Stimulated activated CD8-positive, alpha-beta memory T cell treated with anti-CD3 and anti-CD28 coated beads, Interleukin-4, amount 100 ng/mL, for 24 hours (primary cell): ENCODE measurements at places on chromosomes 13 and 19.
A peak's percentile ranks its signal among the peaks of the same experiment; 100 is the strongest.

- no peak for DNase-seq
Observed at GRCh38 chr13:84776593-84776992, 894.3 kb upstream of the SLITRK1 start.

DNA sequence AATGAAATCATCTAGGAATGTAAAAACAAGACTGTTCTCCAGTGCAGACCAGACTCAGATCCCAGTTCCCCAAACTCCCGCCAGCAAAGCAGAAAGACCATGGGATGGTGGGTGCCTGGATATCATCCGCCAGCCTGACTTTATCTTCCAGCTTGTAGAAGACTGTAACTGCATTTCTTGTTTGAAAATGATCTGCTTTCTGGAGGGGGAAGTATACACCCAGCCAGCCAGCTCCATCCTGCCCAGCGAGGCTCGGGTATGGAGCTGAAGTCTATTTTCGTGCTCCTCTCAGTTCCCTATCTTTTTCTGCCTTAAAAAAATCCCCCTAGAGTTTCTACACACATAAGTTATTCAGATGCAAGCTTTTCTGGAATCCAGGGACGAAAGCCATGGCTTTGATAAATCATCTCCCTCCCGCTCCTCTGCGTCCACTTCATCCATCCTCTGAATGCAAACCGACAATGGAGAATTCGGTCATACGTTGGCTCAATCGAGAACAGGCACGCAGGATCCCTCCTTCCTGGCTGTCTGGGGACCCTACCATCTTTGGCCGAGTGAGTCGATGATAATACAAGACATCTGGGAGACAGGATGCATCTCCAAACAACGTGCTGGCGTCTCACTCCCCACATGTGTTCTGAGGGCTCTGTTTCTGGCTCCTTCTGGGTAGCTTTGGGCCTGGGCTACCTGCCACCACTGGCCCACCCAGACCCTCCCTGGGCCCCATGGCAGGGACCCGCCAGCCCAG lies 31.2 kb downstream of the CEBPG start:
- no peak for DNase-seq

- no peak for DNase-seq
Observed at GRCh38 chr13:110273254-110273653, 33.7 kb downstream of the COL4A1 start.

GRCh38 chr13:111339366-111340143 lies 19.1 kb downstream of the TEX29 start:
- no peak for DNase-seq

DNA sequence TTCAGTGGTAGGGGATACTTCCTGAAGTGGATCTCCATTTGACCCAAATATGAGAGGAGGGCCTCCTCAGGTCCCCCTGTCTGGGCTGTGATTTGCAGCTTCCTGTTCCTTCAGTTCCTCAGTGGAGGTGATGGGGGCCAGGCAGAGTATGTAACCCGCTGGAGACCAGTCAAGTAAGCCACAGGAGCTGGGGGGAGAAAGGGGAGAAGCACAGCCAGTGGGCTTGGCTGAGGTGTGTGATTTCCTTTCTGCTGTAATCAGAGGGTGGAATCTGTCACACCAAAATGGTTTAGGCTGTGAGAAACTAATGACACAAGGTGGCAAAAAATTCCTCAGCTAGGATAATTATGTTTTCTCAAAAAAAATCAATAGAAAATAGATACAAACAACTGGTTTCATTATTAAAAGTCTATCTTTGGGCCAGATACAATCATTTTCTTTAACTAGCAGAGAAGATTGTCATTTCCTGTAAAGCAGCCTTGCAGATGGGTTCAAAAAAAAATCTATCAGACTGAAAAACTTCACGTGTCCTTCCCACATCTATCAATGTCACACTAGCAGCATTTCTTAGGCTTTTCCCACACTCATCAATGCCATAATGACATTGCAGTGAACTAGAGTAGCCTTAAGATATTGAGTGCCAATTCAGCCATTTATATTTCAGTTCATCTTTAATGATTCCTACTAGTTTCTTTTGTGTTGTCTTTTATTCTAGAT lies 1660.3 kb downstream of the EFNB2 start:
- no peak for DNase-seq

DNA sequence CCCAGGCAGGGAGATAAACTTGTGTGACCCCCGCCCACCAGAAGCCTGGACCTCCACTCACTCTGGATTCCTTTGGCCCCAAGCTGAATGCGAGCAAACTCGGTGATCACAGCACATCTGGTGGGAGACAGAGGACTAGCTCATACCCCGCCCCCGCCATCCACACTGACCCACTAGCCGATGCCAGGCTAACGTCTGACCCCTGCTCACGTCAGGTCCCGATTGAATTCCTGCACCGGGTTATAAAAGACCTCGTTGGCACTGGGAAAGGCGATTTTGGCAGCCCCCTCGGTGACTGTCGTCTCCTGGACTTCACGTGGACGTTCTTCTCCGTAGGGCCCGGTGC lies 631 bp downstream of the TRMT1 start:
- no peak for DNase-seq

DNA sequence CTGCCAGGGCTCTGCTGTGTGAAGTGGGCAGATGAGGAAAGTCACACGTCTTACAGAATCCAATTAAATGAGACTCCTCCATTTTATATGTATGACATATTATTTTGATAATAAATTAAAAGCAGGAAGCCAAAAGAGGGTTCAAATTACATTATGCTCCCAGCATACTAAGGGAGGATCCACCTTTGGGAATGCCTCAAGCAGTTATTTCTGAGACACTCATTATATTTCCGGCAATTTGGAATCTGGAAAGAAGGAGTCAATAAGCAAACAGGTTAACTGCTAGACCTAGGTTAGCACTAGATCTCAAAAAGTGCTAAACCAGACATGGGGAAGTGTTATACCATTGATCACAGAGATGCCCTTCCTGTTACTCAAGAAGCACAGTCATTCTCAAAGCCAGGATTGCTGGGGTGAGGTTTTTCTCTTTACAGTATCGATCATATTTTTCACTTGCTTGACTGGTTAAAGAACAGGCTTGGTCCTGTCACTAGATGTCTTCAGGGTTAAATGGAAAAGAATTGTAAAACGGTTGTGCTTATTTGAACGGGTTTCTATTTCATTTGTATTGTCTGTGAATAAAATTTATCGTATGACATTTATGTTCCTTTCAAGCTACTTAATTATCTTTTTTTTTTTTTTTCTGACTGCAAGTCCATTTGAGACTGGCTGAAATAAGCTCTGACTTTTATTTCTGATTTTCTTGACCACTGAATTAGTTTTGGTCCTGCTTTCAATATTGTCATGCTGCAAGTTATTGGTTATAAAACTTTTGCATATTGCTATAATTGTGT lies 523.2 kb downstream of the KLF12 start:
- no peak for DNase-seq

GRCh38 chr13:20489185-20489820 lies 36.4 kb downstream of the CRYL1 start:
- DNase-seq, result no peak

- no peak for DNase-seq
Observed at GRCh38 chr13:24502533-24503378, 9.8 kb downstream of the PARP4 start.

DNA sequence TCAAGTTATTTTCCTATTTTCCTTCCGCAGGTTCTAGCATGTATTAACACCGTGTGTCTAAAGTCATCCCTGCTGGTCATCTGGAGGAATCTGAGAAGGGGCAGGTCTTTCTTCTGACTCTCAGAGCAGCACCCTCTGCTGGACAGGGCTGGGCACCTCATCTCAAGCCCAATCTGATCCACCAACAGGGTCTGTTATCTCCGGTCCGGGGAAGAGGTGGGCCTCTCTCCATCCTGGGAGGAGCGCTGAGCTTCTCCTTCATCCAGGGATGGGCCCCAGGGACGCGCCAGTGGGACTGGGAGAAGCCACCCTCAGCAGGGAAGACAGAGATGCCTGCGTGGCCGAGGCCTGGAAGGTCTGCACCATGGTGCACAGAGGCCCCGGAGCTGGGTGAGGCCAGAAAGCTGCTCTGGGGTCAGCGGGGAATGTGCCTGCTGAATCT lies 26.0 kb upstream of the ZNF331 start:
- DNase-seq, result peak; percentile 37

DNA sequence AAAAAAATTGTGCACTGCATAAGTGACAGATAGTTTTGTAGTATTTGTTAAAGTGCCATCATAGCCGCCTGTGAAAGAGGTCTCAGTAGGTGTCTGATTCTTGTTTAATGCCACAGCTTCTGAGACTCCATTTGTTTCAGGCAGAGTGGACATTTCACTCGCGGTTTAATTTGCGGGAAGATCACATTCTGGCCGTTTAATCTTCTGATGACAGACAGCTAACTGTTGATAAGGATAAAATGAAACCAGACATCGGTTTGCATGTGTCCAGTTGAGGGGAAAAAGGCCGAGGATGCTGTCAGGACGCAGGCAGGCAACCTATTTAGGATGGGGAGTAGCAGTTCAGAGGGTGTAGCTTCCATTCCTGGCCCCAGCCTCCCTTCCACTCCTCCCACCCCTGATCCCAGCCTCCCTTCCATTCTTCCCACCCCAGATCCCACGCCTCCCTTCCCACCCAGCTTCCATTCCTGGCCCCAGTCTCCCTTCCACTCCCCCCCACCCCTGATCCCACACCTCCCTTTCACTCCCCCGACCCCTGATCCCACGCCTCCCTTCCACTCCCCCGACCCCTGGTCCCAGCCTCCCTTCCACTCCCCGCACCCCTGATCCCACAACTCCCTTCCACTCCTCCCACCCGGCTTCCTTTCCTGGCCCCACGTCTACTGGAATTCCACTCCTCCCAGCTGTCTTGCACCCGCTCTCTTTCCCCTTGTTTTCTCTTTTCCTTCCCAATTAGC lies 23.8 kb downstream of the ATP11A start:
- DNase-seq, result no peak

GRCh38 chr19:6971366-6971765 lies 49.9 kb downstream of the MBD3L2B start:
- DNase-seq, result no peak

DNA sequence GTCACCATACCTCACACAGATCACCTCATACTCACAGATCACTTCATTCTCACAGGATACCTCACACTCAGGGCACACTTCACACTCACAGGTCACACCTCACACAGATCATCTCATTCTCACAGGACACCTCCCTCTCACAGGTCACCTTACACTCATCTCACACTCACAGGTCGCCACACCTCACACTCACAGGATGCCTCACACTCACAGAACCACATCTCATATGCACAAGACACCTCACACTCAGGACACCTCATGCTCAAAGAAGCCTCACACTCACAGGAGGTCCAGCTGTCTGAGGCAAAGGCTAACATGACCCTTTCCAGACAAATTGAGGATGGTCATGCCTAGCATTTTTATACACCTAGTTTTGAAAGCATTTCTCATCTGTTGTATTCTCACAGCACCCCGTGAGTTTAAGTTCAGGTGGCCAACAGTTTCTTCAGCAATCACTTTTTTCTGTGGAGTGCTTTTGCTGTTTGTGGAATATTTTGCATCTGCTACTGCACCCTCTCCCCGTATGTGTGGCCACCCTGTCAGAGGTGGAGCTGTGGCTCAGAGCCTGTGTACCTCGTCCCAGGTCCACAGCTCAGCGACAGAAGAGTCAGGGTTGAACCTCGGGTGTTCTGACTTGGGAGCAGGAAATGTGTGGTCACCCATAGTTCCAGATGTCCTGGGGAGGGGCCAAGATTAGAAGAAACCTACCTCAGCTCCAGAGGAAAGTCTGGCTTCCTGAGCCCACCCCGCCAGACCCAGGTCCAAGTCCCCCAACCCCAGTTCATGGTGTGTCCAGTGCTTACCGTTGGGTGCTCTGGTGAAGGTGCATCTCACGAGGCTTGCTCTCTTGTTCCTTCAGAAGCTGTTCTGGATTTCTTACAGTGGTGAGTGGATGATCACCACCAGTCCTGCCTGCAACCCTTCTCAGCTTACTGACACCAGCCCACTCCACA lies 7.6 kb downstream of the F7 start:
- DNase-seq, result no peak

GRCh38 chr13:112245179-112245724 lies 130.9 kb upstream of the SPACA7 start:
- DNase-seq, result no peak
